ENCODE measurements at places on chromosomes 4 and X.

DNA sequence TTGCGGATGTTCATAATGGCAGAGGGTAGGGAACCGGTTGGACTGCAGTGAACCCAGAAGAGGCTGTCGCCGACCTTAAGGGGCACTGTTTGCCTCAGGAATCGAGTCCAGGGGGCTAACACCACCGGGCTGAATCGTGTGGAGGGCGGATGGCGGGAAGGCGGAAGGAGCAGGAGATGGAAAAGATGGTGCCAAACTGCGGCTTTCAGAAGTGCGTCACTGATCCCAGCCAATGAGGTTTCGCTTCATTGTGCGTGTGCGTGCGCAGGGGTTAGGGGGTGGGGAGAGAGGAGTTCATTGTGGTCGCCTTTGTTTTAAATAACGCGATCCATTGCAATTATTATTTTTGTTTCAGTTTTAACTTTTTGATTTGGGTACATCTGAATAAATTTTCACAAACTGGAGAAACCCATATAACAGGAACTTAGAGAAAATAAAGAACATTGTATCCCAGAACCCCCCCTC, at the start of gene NAA11:
Gene NAA11 (minus strand): TSS at position 198 of the 465 bp plus-strand sequence. CDS start 184 bp downstream, at position 14.
- no peak for DNase-seq

DNA sequence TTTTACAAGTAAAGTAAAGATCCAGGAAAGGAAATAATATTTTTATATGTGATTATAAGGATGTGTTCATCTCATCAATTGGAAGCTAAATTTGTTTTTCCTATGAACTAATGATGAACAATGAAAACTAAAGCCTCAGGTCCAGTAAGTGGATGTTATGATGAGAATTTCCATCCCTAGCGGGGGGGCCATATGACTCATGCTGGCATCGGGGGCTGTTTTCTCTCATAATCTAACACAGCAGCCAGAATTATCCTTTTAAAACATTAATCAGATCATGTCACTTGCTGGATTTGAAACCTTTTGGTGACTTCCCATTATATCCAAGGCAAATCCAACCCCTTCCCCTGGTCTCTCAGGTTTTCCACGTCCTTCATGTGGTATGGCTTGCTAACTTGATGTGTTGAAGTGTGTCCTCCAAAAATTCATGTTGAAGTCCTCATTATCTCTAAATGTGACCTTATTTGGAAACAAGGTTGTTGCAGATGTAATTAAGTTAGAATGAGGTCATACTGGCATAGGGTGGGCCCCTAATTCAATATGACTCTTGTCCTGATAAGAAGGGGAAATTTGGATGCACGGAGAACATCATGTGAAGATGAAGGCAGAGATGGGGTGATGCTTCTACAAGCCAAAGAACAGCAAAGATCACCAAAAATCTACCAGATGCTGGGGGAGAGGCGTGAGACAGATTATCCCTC, 96.8 kb downstream of the AKAP4 start:
- DNase-seq = no peak

- DNase-seq = no peak
Observed at GRCh38 chr4:106676173-106676921, 307.8 kb upstream of the GIMD1 start.

- DNase-seq = no peak
Observed at GRCh38 chrX:129525896-129526295, 2.6 kb upstream of the SMARCA1 start.

GRCh38 chr4:111802191-111802590, 343.1 kb upstream of the FAM241A start:
- DNase-seq = no peak

DNA sequence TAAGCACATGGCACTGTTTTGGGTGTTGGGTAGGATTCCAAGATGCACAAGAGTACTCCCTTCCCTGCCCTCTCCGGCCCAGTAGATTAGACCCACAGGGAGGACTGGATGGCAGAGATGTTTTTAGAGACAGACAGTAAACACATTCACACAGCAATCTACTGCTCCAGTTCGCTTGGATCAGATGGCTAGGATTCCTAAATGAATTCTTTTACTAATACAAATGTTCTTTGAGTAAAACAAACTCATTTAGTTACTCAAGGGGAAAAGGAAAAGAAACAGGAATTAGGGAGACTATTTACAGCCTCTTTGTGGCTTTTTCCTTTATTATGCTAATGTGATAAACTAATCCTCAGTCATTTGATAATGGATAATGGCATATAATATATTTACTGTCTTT, 5.9 kb downstream of the SNX25 start:
- no peak for DNase-seq

GRCh38 chrX:78330540-78330939, 3.1 kb upstream of the CYSLTR1 start:
- DNase-seq = no peak

- no peak for DNase-seq
Observed at GRCh38 chr4:154312246-154312645, 179.4 kb downstream of the DCHS2 start.

DNA sequence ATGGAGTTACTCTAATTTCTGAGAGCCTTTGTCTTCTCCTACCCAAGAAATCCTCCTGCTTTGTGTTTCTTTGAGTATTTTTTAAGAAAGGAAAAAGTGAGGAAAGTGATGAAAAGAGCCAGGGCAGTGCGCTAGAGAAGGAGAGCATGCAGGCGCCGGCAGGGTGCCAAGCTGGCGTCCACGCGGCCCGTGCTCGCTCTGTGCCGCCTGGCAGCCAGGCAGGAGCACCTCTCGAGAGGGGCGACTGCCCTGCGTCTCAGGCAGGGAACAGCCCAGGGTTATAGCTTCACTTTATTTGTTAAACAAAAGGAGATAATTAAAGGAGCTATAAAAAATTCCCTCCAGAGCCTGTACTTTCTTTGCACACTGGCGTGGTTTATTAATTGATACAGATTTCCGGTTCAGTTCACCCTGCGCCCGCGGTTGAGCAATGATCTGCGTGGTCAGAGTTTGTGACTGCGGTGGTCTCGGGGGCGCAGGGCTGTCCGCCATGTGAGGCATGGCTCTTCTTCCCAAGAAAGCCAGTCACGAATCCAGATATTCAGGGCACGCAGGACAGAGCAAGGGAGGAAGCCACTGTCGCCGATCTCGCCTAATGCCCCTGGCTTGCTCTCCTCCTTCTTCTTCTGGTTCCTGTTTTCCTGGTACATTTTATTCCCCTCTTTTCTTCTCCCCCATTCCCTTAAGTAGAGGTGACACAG, 110.8 kb upstream of the PAQR3 start:
- peak; percentile 40 for DNase-seq

DNA sequence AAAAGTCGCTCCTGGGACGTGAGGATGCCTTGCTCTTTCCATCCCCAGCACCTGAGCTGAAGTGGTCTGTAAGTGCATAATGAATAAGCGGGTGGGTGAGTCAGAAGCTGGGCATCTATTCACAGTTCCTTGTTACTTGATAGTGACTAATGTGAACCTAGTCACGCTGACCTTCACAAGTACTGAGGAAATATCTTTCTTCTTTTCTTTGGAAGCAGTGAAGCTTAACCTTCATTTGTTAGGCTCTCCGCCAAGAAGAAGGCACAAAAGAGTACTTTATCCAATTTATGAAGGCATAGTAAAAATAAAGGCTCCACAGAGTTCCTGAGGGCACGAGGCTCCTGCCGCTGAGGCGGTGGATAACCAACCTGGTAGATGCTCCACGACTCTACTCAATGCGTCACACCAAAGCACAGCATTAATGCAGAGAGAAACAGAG, 475.7 kb upstream of the SLIT2 start:
- no peak for DNase-seq

DNA sequence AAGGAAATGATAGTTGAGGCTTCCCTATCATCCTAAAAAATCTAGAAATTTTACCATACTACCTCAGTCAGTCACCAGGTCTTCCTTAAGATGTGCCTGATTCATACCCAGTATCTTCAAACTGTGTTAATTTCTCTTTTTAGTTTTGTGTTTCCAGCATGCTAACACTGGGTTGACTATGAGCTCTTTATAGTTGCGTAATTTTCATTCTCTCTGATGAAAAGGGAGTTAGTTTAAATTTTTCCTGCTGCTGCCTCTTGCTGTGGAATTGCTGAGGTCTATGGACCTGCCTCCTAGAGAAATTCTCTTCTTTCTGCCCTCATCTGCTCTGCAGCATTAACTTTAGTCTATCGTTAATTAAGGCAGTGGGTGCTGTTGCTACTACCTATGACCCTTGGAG, 66.6 kb downstream of the BANK1 start:
- no peak for DNase-seq

- peak; percentile 45 for DNase-seq
Observed at GRCh38 chrX:130539721-130540321, 138.0 kb downstream of the RBMX2 start.

- DNase-seq = no peak
Observed at GRCh38 chr4:109155682-109156283, 146.7 kb downstream of the COL25A1 start.

DNA sequence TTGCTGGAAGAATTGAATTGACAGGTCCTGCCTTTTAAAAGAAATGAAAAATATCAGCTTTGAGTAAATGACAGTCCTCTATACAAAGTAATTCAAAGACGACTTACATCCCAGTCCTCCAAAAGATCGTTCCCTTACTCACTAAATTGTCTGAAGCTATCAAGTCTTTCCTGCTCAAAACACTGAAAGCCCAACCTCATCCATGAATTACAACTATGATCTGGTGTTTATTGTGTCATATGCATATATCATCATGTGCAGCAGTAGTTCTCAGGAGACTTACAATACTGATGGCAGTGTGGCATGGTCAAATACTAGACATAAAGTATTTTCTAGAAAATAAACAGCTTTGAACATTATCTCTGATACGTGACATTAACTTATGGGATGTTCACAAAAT, 97.8 kb downstream of the PDGFC start:
- no peak for DNase-seq
